ENCODE measurements at places on chromosomes 12 and 14. TPM values are rescaled to one million over a fixed set of nuclear protein-coding genes. Genes with fewer than 3 reads are reported as not detected.

BATF gene
- 2.2 TPM for total RNA-seq

ALX1 gene
- total RNA-seq: 4.6 TPM

HRK gene
- total RNA-seq: 0.96 TPM

MGST1 gene
- 9.6 TPM for total RNA-seq

DDIT3 gene
- total RNA-seq: 20.7 TPM

GLI1 gene
- 3.6 TPM for total RNA-seq

ESRRB gene
- total RNA-seq: 1.2 TPM

SLCO1B1 gene
- total RNA-seq: not detected

ASCL4 gene
- not detected for total RNA-seq

FLRT2 gene
- total RNA-seq: 59.2 TPM

GRCh38 chr14:78758333-78758732 is 588.2 kb downstream of the NRXN3 start:
- peak; percentile 12 for DNase-seq

DNA sequence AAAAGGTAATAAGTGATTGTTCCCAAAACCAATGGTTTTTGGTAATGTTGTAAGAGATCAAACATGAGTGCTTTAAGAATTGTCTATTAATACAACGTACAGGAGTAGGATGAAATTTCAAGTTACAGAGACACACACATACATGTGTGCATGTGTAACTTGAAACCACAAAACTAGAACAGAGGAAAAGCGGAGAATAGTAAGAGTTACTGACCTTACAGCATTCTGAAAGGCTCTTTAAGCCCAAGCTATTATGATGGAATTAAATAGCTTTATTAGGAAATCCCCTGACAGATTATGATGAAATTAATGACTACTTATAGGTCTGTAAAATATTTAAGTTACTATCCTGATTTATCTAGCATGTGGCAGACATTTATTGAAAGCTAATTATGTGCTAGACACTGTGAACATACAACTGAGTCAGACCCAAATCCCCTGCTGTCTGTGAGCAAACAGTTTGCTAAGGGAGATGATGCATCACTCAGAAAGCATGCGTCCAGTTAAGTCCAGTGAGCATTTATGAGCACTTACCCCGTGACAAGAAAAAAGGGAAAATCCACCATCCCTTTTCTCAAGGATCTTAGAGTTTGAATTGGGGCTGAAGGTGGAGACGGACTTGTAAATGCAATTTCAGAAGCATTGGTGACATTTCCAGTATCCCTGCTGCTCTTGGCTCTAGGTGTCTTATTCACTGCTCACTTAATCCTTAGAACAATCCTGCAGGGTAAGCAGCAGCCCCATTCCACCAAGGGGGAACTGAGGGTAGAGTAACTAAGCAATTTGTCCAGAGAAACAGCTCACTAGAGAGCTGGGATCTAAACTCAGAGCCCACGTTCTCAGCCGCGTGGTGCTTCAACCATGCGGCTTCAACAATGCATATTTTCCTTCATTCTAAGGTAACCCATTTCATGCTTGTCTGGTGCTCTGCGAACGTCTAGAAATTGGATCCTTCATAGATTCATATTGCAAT is 117.4 kb downstream of the EML1 start:
- DNase-seq: peak; percentile 96

DNA sequence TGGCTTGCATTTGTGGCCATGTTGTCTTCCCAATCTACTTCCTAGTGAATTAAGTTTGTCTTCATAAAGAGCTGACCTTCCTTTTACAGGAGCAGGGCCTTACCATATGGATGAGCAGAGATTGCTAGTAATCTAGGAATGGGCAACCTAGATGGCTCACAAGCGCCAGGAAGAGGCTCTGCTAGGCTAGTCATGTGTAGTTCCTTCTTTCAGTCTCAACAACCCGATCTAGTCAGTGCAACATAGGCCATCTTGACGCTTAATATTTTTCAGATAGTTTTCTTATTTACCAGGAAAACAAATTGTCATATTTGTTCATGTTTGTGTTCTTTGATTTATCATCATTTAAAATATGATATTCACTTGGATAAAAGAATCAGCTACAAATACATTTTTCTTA is 48.2 kb upstream of the TPH2 start:
- no peak for DNase-seq

- DNase-seq: no peak
Measured at GRCh38 chr14:87877877-87878276, 115.1 kb downstream of the GALC start.

DNA sequence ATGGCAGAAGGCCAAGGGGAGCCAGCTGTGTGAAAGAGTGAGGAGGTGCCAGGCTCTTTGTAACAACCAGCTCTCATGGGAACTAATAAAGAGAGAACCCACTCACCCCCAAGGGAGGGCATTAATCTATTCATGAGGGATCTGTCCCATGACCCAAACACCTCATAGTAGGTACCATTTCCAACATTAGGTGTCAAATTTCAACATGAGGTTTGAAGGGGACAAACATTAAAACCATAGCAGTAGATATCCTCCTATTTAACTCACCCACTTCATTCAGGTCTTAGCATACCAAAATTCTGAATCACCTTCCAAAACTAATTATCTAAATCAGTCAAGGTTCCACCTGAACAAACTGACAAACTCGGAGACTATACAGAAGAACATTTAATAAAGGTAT is 75.3 kb downstream of the PPFIA2 start:
- no peak for DNase-seq

DNA sequence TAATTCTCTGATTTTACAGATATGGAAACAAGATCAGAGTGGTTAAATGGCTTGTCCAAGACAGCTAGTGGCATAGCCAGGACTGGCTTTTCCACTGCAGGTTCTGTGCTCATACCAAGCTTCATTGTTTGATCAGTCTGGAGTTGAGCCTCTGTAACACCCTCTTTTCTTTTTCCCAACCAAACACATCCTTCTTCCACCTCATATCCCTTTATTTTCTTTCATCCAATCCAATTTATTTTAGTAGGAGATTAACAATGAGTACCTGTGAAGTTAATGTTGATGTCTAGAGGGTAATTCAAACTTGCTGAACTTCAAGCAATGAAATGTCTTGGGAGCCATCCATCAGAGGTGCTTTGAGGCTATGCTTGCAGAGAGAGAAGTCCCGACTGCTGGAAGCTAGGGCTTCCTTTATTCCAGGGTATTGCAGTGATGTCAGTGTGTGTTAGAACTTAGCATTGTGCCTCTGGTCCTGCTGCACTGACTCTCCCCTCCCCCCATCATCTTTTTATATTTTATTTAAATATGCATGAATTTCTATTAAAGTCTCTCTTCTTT is 452.1 kb upstream of the PDE3A start:
- DNase-seq: no peak

DNA sequence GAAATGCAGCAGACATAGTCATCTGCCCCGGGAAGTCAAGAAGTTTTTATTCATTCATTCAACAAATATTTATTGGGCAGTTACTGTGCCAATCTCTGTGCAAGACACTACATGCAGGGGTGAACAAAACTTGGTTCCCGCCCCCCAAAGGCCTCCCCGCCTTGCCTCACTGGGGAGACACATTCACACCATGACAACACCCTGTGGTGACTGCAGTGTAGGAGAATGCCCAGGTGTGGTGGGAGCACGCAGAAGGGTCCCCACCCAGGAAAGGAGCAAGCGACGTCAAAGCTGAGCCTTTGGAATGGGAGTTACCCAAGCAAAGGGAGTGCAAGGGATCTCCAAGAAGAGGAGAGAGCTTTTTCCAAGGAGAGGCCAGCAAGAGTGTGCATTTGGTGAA is 1.6 kb upstream of the AQP6 start:
- no peak for DNase-seq

- DNase-seq: no peak
Measured at GRCh38 chr12:3333583-3333982, 157.4 kb upstream of the PRMT8 start.

- DNase-seq: no peak
Measured at GRCh38 chr12:23431006-23431405, 518.5 kb downstream of the SOX5 start.

DNA sequence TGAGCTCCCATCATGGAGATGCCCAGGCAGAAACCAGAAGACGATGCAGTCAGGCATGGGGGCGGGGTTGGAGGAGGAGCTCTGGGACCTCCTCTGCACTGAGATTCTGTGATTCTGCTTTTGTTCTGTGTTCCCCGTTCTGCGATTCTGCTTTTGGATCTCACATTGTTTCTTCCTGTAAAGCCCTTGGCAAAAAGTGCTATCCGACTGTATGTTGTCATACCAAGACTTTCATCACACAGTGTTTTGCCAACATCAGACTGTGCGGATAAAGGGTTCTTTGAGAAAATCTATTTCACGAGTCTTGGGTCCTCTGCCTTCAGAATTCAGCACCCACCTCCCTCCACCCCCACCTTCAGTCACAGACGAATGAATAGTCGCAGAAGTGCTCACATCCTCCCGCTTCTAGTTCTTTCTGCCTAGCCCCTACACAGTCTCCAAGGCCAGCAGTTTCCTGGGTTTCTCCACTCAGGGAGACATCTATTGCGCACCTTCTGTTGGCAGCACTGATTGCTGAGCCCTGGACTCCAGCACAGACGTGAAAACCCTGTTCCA is 24.7 kb upstream of the PWP1 start:
- no peak for DNase-seq

DNA sequence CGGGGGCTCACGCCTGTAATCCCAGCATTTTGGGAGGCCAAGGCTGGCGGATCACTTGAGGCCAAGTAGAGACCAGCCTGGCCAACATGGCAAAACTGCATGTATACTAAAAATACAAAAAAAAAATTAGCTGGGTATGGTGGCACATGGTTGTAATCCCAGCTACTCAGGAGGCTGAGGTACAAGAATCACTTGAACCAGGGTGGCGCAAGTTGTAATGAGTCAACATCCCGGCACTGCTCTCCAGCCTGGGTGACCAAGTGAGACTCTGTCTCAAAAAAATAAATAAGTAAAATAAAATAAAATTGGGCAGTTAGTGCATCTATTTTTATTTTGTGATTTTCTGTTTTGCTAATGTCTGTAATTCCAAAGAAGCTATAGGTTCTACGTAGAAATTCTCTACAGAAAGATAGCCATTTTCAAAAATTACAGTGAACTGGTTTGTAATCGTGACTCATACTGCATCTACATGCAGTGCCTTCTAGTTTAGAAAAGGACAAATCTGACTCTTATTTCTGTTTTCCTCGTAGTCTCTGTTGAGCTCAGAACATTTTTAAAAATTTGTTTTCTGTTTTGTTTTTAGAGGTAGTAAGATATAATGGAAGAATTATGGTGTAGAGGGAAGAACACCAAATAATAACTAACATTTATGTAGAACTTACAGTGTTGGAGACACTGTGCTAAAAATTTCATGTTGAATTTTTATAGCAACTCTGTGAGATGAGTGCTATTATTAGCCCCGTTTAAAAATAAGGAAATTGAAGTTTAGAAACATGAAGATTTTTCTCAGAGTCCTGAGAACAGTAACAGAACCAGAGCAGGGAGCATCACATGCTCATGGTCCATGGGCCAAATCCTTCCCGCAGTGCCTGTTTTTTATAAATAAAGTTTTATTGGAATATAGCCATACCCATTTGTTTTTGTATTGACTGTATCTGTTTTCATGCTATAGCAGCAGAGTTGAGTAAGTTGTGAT is 201.2 kb downstream of the SYNE2 start:
- DNase-seq: no peak

DNA sequence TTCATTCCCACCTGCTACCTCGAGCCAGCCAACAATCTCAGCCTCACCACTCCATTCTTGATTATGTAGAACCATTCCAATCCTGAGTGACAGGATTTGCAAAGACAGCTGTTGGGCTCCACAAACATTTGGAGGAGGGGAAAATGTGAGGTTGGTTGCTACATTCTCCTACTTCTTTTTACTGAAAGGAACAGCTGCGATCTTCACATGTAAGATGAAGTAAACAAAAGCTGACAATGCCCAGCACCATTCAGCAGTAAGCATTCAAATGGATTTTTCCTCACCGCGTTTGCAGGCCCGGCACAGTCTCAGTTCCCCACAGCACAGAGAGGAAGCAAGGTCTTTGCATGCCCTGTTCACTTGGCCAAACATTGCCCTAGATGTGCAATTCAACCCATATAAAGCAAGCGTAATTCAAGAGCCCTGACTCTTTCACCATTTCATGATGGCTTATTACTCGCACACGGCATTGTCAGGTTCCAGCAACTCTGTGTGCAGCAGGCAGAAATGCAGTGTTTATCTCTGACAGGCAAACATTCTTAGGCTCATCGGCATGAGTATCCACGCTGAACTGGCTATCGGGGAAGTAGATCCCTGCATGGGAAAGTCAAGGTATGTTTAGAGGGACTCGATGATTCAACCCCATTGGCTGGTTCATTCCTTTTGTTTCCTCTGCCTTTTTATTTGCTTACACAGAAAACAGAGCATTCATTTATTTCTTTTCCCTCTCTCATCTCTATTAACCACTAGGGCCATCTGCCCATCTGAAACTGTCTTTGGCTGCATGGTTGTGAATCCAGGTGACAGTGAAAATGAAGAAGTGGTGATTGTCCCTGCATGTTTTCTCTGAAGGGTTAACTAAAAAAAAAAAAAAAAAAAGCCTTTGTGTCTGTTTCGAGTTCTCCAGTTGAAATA is 236.1 kb upstream of the PLEKHG7 start:
- peak; percentile 15 for DNase-seq

DNA sequence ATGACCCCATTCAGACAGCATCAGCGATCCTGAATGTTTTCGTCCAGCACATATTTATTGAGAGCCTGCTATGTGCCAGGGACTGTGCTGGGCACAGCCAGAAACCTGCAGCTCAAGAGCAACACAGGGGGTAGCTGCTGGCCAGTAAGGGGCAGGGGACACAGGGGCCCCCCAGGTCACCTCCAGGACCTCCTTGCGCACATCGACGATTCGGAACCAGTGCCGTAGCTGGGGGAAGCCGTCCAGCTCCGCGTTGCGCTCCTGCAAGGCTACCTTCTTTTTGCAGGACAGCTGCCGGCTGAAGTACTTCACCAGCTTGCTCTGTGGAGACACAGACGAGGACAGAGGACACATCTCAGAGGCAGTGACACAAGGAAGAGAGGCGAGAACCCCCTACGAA is 108.7 kb downstream of the KSR2 start:
- no peak for DNase-seq

GRCh38 chr12:64558754-64559153 is 51.5 kb upstream of the RASSF3 start:
- no peak for DNase-seq

DNA sequence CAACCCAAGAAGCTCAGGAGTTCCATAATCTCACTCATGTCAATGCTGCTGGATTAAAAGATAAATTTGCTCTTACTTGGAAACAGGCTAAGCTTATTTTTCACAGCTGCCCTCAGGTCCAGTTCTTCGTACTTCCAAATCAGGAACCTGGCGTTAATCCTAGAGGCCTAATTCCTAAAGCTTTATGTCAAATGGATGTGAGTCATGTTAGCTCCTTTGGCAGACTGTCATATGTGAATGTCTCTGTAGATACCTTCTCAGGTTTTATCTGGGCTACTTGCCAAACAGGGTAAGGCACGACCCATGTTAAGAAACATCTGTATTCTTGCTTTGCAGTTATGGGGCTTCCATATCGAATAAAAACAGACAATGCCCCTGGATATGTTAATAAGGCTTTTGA is 504.6 kb downstream of the ALG10 start:
- DNase-seq: no peak

- DNase-seq: peak; percentile 31
Measured at GRCh38 chr12:8912914-8913313, 1.4 kb upstream of the PHC1 start.

Data from umbilical cord (tissue), 2 donors.